ENCODE measurements at places on chromosomes 13 and 19.

GRCh38 chr13:75468098-75468497, 13.9 kb downstream of the TBC1D4 start:
- no peak for DNase-seq

- no peak for DNase-seq
These were observed 11.1 kb downstream of the NTN5 start for GRCh38 chr19:48661711-48662090.

- no peak for DNase-seq
These were observed 6.4 kb downstream of the DAPK3 start for GRCh38 chr19:3964256-3965194.

- DNase-seq: peak; percentile 94
These were observed 20.8 kb upstream of the ERCC1 start for GRCh38 chr19:45444318-45445041.

DNA sequence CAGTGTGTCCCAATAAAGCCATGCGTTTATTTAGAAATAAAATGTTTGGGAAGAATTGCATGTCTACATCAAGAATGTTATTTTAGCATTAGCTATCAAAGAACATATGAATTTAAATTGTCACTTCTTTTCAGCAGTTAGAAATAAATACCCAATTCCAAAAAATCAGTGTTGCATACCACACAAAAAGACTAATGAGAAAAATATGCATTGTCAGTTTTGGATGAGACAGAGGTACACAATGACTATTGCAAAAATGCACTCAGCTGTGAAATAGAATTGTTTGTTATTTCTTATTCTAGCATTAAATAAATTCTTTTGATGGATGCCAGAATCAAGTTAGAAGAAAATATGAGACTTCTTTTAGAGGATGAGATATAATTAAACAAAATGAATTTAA, 833.9 kb downstream of the SLITRK1 start:
- DNase-seq: no peak

DNA sequence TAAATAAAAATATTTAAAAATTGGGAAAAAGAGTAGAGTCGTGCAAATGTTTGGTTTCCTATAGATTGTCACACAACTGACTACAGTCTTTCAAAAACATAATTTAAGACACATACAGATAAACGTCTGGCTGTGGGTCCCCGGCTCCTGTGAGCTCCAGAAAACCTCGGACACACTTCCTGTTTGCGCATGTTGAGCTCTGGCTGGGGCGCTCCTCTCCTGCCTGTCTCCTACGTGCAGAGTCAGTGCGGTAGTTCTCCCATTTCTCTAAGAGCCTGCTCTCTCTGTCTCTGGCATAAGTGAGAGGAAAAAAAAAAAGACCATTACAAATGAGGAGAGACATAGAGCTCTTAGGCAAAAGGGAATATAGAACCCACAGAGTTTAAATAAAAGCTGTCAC, 128.2 kb upstream of the OBI1 start:
- no peak for DNase-seq

DNA sequence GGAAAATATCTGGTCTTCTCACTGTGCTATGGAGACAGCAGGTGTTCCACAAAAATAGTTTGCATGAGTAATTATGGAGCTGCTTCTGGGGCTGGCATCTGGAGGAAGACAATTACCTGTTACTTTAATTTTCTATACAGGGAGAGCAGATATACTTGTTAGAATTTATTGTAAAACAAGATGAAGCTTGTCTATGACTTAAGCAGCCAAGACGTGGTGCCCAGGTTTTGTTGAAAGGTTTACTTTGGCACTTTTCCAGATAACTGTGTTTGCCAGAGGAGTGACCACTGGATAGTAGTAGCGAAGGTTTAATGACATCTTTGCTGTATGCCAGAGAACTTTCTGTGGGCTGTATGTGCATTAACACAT, 134.5 kb upstream of the KL start:
- no peak for DNase-seq

GRCh38 chr13:27607125-27607524, 13.2 kb downstream of the LNX2 start:
- peak; percentile 40 for DNase-seq

All from AG08396 (cell line).